ENCODE measurements at places on chromosomes 5 and 9. TPM values are rescaled to one million over a fixed set of nuclear protein-coding genes. Genes with fewer than 3 reads are reported as not detected.
A peak's percentile ranks its signal among the peaks of the same experiment; 100 is the strongest.

KIF4B gene
- 4.8 TPM for total RNA-seq

PCDHGA2 gene
- total RNA-seq = 4.6 TPM

ZFP2 gene
- 8.7 TPM for total RNA-seq

GABBR2 gene
- total RNA-seq = 0.24 TPM

TLR4 gene
- total RNA-seq = 14.7 TPM

ITGA2 gene
- 10.6 TPM for total RNA-seq

FCN1 gene
- total RNA-seq = 3.6 TPM

PCDHGC4 gene
- total RNA-seq = 4.8 TPM

NR4A3 gene
- total RNA-seq = 7.7 TPM

NUTM2F gene
- total RNA-seq = not detected

FCN2 gene
- not detected for total RNA-seq

CATSPER3 gene
- total RNA-seq = not detected

CTSV gene
- 6.7 TPM for total RNA-seq

F12 gene
- total RNA-seq = not detected

- DNase-seq = no peak
Measured at GRCh38 chr5:67020096-67020615, 176.4 kb downstream of the CD180 start.

GRCh38 chr9:75906531-75906930 lies 16.1 kb downstream of the PCSK5 start:
- DNase-seq = no peak

GRCh38 chr5:62974623-62975022 lies 396.0 kb downstream of the LRRC70 start:
- peak; percentile 63 for DNase-seq

GRCh38 chr9:72583370-72583769 lies 62.0 kb downstream of the TMC1 start:
- DNase-seq = no peak

- DNase-seq = no peak
Measured at GRCh38 chr5:131147258-131147657, 17.8 kb downstream of the HINT1 start.

DNA sequence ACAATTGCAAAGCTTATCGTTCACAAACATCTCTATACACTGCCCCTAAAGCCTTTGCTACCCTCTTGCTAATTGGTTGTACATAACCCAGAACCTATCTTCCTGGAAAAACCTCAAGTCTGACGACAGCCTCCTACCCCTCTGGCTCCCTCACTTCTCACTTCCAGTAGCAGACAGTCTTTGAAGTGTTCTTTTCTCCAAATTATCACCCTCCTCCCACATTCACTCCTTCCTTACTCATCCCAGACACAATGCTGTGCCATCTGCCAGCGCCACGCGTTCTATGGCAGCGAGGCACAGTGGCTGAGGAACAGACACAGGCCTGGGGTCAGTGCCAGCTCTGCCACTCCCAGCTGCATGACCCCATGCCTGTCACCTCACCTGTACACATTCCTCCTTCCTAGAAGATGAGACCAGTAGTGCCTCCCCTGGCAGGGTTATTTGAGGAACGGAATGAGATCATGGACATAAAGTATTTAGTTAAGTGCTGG lies 27.7 kb downstream of the CLTA start:
- no peak for DNase-seq

DNA sequence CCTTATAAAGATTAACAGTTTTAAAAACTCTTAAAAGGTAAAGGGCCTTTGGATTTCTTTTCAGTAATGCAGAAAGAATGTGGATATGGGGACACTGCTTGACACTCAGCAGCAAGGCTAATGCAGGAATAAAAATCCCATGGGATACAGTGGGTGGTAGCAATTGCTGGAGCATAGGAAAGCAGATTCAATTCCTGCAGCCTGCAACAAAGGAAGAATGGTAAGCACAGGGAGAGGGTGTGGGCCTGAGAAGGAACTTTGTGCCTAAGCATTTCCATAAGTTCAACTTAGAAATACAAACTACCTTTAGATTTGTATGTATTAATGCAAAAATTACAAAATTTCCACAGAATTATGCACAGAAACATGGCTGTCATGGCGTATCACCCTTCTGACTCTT lies 65.8 kb upstream of the CDK5RAP2 start:
- no peak for DNase-seq

DNA sequence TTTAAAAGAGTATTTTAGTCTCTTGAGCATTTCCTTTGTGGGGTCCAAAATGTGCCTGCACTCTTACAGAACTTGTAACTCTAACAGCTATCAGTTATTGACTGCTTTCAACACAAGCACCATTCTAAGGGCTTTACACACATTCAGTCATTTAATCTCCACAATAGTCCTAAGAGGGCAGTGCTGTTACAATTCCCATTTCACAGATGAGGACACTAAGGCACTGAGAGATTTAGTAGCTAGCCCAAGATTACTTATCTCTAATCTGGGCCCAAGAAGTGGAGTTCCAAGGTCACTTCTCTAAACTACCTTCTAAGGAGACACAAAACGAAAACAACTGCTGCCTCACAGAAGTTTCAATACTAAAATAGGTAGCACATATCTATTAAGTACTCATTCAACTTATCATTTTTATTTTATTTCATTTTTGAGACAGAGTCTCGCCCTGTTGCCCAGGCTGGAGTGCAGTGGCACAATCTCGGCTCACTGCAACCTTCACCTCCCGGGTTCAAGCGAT lies 275.2 kb downstream of the CWC27 start:
- no peak for DNase-seq

GRCh38 chr9:74949859-74950855 lies 2.6 kb downstream of the C9orf40 start:
- DNase-seq = no peak

- no peak for DNase-seq
Measured at GRCh38 chr5:150361301-150361700, 3.8 kb downstream of the TCOF1 start.

DNA sequence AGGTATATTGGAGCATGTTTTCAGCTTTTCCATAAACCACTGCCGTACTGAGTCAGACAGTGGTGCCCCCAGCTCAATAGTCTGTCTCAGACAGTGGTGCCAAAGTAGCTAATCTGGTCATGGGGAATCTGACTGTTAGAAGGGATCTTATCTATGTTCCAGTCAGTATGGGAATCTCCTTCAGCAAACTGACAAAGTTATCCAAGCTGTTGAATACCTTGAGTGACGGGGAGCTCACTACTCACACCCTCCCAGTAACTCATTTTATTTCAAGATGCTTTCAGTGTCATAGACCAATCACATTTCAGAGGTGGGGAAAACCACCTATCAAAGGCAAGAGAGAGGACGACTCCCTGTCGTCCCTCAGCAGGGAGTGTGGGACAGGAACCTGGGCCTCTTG lies 18.7 kb downstream of the ANKS6 start:
- DNase-seq = no peak

GRCh38 chr5:173689171-173689736 lies 72.8 kb upstream of the BOD1 start:
- peak; percentile 51 for DNase-seq

GRCh38 chr9:70641631-70642030 lies 227.2 kb upstream of the KLF9 start:
- DNase-seq = no peak

GRCh38 chr9:86632537-86632936 lies 278.3 kb upstream of the TUT7 start:
- no peak for DNase-seq

DNA sequence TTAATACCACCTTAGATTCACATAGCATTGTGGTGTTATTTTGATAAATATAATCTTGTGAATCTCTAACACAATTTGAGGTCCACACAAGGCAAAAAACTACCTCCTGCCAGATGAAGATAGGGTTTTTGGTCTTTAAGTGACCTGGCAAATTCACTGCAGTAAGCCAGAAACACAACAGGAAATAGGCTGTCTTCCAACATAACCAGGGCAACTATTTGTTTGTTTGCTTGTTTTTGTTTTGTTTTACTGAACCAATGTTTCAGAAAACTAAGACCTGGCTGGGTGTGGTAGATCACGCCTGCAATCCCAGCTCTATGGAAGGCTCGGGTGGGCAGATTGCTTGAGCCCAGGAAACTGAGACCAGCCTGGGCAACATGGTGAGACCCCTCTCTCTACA lies 95.5 kb downstream of the USP20 start:
- no peak for DNase-seq

DNA sequence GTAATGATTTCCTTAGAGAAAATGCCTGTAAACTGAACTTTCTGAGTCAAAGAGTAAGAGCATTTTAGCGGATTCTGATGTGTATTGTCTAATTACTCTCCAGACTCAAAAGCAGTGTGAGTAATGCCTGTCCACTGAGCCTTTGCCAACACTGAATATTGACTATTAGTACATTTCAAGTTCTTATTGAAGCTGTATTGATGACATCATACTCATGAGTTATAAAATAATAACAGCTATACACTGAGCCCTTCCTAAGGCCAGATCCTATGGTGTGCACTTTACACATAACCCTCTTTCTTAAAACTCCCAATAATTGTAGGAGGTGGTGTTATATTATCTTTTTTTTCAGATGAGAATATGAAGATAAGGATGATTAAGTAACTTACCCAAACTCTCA lies 152.8 kb upstream of the TRPC7 start:
- DNase-seq = no peak

- DNase-seq = no peak
Measured at GRCh38 chr5:51131266-51131665, 252.0 kb upstream of the ISL1 start.

DNA sequence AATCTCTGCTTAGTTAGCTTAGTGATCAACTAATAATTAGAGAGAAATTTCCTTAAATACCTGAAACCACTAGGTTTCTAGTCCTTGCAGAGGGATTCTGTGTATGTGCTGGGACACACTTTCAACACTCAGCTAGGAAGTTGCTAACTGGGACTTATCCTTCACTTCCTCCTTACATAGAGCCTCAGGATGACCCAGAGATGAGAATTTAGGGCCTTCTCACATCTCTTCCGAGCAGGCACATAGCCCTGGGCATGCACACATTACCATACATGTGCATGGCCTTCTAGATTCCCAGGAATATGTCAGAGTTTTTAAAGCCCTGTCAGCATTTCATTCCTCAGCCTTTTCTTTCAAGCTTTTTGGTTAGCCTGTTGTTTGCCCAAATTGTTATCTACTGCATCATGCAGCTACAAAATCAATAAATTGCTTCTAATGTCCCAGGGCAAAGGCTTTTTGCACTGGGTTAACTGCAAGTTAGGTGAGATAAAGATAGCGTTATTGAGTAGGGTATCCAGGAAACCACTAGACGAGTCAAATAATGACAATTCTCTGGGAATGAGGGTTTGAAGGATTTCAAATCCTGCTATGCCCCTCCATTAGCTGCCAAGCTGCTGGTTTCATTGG lies 22.0 kb upstream of the CDK20 start:
- DNase-seq = no peak

DNA sequence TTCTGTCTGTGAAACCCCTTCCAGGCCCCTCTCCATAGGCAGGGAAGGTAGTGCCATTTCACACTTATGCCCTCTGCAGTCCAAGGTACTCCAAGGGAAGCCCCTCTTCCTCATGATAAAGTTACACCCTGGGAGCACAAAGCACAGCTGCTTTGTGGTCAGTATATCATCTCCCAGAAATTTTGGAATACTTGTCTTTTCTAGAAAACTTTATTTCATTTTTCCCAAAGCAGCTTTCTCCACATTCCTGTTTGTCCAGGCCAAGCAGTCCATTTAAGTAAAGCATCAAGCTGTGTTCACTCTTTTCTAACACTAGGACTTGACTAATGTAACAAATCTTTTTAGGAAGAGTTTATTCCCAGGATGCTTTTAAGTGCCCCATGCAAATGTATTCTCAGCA lies 371.8 kb upstream of the RGMB start:
- no peak for DNase-seq

DNA sequence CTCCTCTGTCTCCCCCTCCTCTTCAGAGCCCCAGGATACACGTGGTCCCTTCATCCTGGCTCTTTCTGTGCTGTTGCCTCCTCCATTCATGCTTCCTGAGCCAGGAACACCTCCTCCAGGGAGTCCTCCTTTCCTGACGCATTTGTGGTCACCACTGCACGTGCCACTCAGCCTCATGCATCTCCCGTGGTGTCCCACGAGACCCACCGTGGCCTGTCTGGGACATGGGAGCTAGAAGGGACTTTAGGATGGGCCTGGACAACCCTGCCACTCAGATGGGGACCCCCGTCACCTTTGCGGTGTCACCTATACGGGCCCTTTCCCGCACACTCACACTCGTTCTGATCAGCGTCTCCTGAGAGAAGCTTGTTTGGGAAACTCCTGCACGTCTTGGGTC lies 6.7 kb downstream of the GLIPR2 start:
- no peak for DNase-seq

GRCh38 chr9:81661339-81661738 lies 28.0 kb downstream of the TLE1 start:
- peak; percentile 8 for DNase-seq

DNA sequence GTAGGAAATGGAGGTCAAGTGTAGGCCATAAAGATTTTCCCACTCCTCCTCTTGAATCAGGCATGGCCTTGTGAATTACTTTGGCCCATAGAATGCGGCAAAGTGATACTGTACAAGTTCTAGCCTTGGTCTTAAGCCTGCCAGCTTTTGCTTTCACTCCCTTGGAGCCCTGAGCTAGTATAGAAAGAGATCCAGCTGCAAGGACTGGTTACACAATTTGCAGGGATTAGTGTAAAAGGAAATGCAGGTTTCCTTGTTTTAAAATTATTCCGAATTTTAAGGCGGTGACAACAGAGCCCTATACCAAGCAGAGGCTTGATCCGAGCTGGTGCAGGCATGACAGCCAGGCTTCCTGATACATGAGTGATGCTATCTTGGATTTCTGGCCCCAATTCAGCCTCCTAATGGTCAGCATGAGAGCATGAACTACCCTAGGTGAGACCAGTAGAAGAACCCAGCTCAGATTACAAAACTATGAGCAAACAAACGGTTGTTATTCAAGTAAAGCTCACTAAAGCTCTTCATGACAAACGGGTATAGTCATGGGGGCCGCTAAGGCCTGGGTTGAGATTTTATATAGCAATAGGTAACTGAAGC lies 257.9 kb downstream of the DOCK8 start:
- no peak for DNase-seq

DNA sequence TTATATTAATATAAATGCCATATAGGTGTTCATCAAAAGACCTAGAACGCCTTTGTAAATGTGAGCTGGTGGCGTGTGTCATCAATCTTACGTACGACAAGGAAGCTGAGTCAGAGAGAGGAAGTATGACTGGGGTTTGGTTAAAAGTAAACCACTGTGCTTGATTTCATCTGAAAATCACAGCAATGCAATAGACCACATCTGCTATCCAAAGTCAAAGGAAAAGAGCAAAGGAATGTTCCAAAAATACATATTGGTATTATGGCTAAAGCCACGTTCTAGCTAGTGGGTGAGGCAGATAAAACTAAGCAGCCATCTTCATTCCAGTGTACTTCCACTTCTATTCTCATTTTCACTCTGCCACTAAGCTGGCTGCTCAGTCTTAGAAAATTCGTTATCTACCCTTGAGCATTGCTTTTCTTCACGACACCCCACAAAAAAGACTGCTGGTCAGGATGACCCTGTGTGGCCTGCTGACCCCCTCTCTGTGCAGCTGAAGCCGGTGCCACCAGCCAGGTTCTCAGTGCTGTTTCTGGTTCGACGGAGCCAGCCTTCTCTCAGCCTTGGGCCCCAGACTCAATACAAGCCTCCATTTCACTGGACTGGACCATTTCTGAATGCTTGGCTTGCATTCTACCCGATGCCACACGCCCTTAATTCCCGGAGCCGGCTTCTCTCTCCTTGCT lies 23.8 kb downstream of the SHC3 start:
- peak; percentile 36 for DNase-seq
